HepG2 (cell line): ENCODE measurements at places on chromosomes 5 and 9. TPM values are rescaled to one million over a fixed set of nuclear protein-coding genes. Genes with fewer than 3 reads are reported as not detected.

DNA sequence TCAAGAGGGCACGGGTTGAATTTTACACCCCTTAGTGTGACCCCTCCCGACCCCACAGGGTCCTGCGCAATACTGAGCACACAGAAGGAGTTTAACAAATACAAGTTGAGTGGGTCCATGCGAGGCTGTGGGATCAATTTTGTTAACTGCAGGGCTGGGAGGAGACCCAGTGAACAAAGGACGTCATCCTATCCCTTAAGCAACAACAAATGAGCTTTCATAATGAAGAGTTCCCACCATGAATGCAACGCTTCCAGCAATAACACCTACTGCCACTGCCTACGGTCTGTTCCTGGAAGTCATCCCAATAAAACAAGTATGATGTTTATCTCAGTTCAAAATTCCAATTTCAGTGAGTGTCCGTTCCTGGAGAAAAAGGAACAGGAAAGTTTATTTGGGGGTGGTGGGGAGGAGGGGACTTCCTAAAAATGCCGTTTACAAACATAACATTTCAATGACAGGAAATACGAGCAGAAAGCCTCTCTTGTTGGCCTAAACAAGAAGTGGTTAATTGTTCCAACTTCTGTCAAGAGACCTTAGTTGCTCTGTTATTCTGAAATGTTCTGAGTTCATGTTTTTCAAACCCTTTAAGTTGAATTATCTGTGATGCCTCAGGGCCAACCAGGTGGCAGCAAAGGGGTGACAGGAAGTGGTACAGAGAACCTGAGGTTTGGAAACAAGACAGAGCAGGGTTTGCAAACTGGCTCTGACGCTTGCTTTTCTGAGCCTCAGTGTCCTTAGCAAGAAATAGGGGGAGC, 65.8 kb upstream of the PLPP6 start:
- no peaks in the 10 kb centered on the region for H3K27me3 ChIP-seq
- H3K4me3 ChIP-seq: no peak overlapping the region
- H3K27ac ChIP-seq: no peak overlapping the region
- no peaks in the 10 kb centered on the region for H3K4me1 ChIP-seq

Gene SPACA9
- 0.13 and 0.15 TPM in 2 replicates for total RNA-seq

GRCh38 chr5:32618962-32619361, 33.6 kb downstream of the SUB1 start:
- H3K36me3 ChIP-seq: no peaks in the 10 kb centered on the region
- H3K4me1 ChIP-seq: no peaks in the 10 kb centered on the region
- no peak overlapping the region for H3K4me3 ChIP-seq
- no peak for DNase-seq
- H3K27ac ChIP-seq: no peak overlapping the region
- no peaks in the 10 kb centered on the region for H3K27me3 ChIP-seq

DNA sequence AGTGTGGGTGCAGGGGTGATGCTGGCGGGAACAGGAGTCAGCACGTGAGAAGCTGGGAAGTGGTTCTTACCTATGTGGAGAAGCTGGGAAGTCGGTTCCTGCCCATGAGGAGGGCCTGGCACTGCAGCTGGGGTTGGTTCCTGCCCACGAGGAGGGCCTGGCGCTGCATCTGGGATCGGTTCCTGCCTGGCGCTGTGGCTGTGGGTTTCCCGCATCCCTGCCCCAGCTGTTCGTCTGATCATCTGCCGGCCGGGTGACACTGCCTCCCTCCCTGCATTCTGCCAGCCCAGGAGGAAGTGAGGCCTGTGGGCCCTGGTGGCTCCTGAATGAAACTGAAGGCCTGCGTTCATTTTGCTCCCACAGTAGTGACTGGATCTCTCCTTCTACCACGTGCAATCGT, 5.1 kb downstream of the OBP2A start:
- H3K4me3 ChIP-seq: no peak overlapping the region
- no peak overlapping the region for H3K27ac ChIP-seq
- peaks cover 13% of the 10 kb centered on the region for H3K27me3 ChIP-seq

DNA sequence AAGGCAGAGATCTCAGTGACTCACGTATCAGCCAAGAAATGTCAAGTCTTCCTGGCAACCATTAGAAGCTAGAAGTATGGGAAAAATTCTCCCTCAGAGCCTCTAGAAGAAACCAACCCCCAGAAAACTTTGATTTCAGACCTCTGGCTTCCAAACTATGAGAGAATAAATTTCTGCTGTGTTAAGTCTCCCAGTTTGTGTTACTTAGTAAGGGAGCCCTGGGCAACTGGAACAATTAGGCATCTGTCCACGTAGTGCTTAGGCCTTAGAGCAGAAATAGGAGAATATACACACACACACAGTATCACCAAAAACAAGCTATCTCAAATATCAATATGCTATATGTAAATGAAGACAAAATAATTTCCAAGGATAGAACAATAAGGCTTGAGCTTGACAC, 894.8 kb upstream of the CDH10 start:
- no peaks in the 10 kb centered on the region for H3K27me3 ChIP-seq
- no peak overlapping the region for H3K27ac ChIP-seq
- no peak overlapping the region for H3K4me3 ChIP-seq
- H3K4me1 ChIP-seq: no peaks in the 10 kb centered on the region
- H3K36me3 ChIP-seq: no peaks in the 10 kb centered on the region

- peaks cover 10% of the 10 kb centered on the region for H3K36me3 ChIP-seq
- no peak overlapping the region for H3K4me3 ChIP-seq
- DNase-seq: no peak
- H3K27ac ChIP-seq: no peak overlapping the region
- H3K27me3 ChIP-seq: no peaks in the 10 kb centered on the region
These were observed 43.3 kb upstream of the NCS1 start for GRCh38 chr9:130128733-130129431.

- no peaks in the 10 kb centered on the region for H3K36me3 ChIP-seq
- DNase-seq: no peak
- H3K27ac ChIP-seq: no peak overlapping the region
- no peaks in the 10 kb centered on the region for H3K4me1 ChIP-seq
These were observed 32.5 kb downstream of the TERT start for GRCh38 chr5:1262381-1262780.
